Cardiac fibroblast (primary cell): ENCODE measurements at places on chromosomes 2 and 18.

DNA sequence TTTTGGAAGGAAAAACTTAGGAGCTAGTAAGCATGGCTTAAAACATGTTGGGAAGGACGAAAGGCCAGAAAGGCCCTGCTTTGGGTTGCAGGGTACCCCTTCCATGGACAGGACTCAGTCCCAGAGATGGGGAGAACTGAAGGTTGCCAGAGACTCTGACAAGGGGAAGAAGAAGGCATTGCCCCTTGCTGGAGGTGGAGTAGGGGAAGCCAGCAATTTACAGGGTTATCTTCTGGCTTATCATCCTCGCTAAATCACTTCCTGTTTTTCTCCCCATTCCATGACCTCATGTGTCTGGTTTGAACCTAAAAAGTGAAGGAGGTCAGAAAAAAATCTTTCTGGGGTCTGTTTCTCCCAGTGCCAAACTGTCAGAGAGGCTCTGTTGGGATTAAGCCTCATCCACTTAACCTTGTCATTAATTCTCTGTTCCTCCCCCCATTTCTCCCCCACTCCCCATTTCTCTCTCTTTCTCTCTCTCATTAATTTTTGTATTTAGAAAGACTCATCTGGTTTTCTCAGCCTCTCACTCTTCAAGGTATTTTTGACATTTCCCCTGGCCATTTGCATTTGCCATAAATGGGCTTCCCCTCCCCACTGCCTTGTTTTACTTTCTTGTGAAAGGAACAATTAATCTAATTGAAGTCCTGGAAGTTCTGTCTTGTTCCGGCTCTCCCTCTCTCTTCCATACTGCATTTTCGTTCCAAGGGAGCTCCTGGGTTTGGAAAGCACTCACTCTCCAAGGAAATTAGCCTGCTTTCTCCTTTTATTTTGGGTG is 17.4 kb downstream of the NRP2 start:
- DNase-seq: no peak

- DNase-seq: peak; percentile 77
Measured at GRCh38 chr2:197107291-197108269, 181.1 kb upstream of the PGAP1 start.

- no peak for DNase-seq
Measured at GRCh38 chr18:13427354-13427753, 208.8 kb downstream of the LDLRAD4 start.

DNA sequence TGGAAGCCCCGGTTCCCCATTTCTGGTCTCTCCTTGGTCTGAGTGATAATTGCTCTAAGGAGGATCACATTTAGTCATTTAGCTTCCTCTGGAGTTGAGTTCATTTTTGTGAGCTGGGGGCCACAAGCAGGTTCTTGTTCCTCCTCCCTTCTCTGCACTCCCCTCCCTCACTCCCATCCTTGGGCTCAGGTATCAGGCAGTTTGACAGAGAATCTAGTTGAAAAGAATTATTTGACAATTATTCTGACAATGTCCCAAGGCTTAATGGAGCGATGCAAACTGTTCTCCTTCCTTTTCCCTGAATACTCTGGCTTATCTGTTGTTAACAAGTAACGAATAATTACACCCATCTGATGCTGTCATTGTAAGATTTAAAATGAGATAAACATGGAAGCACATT is 61.5 kb downstream of the SERPINB8 start:
- no peak for DNase-seq

DNA sequence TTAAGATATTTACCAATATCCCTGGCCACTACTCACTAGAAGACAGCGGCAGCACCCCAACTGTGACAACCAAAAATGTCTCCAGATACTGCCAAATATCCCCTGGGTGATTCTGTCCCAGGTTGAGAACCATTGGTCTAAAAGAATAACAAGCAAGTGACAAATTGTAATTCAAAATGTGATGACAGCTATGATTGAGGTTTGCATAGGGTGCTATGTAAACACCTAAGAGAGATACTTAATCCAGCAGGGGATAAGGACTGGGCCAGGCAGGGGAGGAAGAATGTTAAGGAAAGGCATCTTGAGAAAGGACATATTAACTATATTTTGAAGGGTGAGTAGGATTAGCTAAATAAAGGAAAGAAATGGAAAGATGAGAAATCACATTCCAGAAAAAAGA is 38.0 kb upstream of the ENOSF1 start:
- DNase-seq: no peak

DNA sequence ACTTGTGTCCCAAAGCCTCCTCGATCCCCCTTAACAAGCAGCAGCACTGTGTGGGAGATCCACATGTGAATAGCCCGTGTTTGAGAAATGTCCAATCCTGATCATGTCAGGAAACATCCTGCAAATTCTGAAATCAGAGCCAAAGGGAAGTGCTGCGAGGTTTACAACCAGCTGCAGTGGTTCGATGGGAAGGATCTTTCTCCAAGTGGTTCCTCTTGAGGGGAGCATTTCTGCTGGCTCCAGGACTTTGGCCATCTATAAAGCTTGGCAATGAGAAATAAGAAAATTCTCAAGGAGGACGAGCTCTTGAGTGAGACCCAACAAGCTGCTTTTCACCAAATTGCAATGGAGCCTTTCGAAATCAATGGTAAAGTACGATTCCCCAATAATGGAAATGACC is at the start of gene MARCO:
Gene MARCO (plus strand): TSS at position 164 of the 400 bp plus-strand sequence. CDS start 107 bp downstream, at position 271.
- DNase-seq: no peak

DNA sequence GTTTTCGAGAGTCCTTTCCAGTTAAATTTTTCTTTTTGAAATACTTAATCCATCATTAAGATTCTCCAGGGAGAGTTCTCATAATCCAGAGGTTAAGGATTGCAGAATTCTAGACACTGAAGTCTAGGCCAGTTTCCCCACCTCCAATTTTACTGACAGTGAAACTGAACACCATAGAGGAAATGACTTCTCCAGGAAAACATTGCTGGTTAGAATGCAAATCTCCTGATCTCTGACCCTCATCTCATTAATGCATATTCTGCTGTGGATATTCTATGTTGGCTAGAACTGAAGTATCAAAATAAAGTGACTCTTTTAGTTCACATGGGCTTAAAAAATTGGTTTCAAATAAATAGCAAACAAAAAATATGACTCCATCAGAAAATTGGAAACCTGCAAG is 105.8 kb upstream of the UGP2 start:
- peak; percentile 34 for DNase-seq

GRCh38 chr18:55382277-55382805 is 205.7 kb downstream of the TCF4 start:
- peak; percentile 18 for DNase-seq

DNA sequence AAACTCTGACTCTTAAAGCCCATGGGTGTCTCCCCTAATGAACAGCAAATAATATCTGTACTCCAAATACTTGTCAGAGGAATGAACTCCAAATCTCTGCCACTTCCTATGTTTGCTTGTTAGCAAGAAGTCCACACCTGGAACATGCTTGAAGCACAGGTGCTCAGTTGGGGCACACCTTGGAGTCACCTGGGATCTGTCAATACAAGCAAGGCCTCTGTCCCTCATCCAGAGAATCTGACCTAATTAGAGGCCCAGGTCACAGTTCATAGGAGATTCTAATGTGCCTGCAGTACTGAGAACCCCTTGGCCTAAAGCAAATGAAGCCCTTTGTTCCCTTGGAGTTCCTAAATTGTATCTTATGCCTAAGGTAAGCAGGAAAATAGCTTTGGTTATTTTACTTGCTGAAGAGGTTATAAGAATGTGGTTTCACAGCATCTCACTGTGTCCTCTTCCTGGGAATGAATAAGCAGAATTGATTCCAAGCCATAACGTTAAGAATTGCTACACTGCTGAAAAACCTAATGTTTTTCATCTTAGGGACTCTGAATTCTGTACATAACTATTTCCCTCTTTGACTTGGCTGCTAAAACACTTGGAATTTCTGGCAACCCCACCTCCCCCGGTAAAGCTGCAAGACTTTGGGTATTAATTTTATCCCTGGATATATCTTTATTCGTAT is 113.4 kb downstream of the PIEZO2 start:
- DNase-seq: no peak

DNA sequence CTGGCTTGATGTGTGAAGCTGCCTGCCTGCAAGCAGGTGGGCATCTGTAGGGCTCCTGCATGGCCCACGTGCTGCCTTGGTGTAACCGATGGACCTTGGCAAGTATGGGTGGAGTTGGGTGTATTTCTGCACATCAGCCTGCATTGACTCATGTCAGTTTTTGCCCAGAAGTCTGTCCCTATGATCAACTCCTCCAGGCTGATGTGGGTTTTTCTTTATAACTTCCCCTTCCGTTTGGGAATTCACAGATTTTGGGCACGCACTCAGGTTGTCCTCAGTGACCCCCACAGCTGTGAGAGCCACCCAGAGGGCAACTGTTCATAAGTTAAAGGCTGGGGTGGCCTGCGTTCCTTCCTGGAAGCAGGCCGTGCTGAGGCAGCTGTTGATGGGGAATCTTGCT is 123.3 kb downstream of the NCK2 start:
- DNase-seq: no peak

DNA sequence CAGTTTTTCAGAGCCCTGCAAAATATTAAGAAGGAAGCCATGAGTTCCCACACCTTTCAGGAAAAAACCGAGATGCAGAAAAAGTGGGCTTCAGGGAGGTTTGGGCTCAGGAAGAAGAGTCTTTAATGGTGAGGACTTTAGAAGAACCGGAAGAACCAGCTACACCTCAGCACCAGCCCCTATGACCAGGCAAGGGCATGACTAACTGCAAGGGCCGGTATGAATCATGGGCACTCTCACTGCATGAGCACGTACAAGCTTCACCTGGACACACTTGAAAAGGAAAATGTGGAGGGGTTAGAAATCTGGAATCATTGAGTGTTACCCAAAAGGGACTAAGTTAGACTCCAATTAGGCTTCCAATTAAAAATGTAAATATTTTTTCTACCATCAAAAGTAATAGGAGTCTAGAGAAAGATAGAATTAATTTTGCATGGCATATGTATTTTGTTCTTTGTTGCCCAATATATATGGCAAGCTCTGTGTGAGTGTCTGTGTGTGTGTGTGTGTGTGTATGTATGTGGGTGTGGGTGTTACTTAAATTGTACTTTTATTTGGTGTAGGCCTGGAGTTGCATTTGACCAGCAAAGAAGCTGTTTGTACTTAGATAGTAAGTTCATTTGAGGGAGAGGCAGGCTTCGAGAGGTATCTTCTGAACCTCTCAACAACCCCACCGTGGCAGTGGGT is 66.5 kb upstream of the THUMPD2 start:
- DNase-seq: peak; percentile 43

- peak; percentile 54 for DNase-seq
Measured at GRCh38 chr2:19046986-19047780, 311.2 kb downstream of the OSR1 start.

DNA sequence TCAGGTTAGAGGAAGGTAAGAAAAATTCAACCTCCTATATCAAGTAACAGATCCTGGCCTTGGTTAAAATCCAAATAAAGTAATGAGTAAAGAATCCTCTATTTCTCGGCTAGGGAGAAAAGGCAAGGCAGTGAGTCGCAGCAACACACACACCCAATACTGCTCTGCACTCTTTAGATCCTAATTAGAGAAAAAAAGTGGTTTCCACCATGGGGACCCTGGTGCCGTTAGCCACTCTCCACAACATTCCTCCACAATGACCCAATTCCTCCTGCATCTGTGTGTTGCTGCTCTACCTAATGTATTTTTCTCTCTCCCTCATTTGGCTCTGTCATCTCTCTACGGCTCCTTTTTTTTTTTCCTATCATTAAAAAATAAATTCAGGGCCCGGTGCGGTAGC is 462.7 kb downstream of the METTL4 start:
- DNase-seq: no peak

DNA sequence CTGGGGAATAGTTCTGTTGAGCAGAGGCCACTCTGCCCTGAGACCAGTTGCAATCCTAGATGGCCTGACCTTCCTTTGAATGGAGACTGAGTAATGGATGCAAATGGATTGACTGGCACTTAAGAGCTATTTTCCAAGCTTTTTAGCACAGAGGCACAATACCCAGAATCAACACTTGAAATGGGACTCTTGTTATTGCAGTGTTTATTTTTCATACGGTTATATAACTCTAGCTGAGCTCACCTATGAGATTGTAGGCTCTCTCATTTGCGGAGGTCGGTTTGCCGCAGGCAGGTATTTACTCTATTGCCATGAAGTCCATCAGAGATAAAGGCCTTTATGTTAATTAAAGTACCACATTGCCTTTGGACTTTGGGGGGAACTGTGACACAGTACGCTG is 422.3 kb upstream of the CELF4 start:
- no peak for DNase-seq

DNA sequence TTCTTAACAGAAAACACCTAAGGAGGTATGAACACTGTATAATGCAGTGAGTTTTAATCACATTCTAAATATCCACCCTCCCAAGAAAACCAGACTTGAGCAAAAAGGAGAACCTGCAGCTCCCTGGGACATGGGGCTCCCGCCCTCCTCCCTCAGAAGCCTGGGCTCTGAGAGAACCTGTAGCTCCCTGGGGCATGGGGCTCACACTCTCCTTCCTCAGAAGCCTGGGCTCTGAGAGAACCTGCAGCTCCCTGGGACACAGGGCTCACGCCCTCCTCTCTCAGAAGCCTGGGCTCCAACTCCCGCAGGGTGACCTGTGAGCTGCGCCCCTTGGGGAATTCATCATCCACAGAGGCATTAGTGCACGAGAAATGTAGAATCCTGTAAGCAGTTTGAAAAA is 222.9 kb downstream of the SNTG2 start:
- DNase-seq: no peak

- no peak for DNase-seq
Measured at GRCh38 chr18:50395093-50395492, 20.2 kb downstream of the SKA1 start.
